ENCODE measurements at places on chromosomes 1 and 21.
A peak's percentile ranks its signal among the peaks of the same experiment; 100 is the strongest.

DNA sequence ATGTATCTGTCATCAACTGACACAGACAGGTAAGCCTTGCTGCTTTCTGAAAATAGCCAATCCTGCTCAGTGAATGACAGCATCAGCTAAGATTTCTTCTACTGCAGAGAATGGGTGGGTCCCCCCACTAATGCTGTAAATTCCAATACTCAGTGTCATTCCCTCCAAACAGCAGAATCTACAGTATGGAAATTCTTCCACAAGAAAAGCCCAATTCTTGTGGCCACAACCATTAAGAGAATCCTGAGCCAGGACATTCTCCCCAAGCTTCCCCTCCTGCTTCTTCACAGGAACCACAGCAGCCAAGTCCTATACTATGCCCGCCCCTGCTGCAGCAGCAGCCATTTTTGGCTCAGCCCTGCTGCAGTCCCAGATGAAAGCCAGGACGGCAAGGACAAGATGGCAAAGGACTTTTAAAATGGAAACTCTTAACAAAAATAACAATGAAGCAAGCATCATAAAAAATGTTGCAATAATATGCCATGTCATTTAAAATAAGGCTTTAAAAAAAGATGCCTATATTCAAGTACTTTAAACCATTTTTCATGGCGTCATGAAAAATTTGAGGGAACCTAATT lies 26.8 kb downstream of the EIF4G3 start:
- no peak for DNase-seq

GRCh38 chr1:65265296-65265650 lies 44.1 kb upstream of the DNAJC6 start:
- no peak for DNase-seq

DNA sequence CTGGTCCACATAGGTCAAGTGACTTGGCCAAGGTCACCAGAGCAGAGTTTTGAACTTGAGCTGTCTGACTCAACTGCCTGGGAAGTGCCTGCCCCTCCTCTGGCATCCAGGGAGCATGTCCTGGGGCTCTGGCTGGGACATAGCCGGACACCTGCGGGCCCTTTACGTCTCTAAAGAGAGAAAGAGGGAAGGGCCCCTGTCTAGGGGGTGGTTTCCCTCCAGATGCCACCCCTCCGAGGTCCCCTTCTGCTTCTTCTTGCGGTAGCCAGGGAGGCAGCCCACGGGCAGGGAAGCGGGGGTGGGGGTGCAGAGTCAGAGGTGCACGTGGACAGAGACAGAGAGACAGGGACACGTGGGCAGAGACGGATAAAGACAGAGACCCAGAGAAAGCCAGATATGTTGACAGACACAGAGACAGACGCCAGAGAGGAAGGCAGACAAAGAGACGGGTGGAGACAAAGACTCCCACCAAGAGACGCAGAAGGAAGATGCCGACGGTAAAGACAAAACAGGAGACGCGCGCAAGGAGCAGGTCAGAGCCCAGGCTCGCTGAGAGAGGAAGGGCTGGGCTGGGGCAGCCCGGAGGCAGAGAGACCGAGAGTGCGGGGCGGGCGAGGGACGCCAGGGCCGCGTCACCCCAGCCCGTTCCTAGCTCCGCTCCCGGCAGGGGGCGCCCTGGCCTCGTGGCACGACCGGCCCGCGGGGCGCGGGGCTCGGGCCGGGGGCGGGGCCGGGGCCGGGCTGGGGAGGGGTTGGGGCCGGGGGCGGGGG lies 458 bp upstream of the ALPL start:
- peak; percentile 71 for DNase-seq

DNA sequence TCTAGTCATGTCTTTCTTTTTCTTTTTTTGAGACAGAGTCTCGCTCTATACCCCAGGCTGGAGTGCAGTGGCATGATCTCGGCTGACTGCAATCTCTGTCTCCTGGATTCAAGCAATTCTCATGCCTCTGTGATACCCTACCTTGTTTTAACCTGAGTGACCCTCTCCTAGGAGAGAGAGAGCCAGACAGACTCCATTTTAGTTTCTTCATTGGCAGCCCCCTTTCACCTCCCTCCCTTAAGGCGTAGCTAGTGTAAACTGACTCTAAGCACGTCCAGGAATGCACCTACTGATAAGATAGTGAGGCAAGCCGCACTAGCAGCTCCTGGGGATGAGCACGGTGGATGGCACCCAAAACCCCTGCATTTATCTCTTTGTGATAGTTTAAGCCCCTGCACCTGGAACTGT lies 5.2 kb upstream of the PKNOX1 start:
- no peak for DNase-seq

DNA sequence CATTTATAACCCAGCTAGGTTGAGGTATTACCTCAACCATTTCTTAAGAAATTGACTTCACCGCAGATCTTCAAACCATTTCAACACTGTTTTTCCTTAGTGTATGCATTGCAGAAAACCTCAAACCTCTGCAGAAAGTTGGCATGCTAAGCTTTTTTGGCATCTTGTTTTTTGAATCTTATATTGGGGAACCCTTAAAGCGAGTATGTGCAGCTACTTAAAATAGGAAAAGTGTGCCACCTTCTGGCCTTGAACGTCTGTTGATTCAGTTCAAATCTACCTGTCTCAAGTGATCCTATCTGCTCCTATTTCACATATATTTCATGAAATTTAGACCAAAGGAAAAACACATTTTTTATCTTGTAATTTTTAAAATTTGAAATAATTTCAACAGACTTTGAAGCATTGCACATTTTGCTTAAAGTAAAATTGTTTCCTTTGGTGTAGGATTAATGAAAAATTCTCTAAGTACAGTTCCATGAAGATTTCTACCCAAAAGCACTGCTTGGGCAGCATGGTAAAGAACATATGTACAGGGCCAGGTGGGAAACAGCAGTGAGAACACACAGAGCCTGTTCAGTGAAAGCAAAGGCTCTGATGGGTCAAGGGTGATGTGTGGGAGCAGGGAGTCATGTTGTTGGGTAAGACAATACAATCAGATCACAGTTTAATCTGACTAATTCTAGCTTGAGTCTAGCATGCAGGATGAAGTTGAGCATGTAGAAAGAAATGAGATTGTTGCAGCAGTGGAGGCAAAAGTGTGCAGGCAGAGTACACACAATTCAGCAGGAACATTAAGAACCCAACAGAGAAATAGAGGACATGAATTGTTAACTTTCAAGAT lies 17.2 kb downstream of the HENMT1 start:
- DNase-seq: peak; percentile 68

- DNase-seq: peak; percentile 31
These were observed 48.7 kb upstream of the KIRREL1 start for GRCh38 chr1:157944663-157945280.

Data from NAMALWA (cell line).